ENCODE measurements at places on chromosomes 7 and 10.

- DNase-seq, result no peak
Measured at GRCh38 chr10:67770537-67770936, 67.5 kb downstream of the DNAJC12 start.

GRCh38 chr7:6162331-6162620 lies 110.1 kb downstream of the CYTH3 start:
- DNase-seq, result no peak

- no peak for DNase-seq
Measured at GRCh38 chr7:121107923-121108498, 119.5 kb downstream of the CPED1 start.

DNA sequence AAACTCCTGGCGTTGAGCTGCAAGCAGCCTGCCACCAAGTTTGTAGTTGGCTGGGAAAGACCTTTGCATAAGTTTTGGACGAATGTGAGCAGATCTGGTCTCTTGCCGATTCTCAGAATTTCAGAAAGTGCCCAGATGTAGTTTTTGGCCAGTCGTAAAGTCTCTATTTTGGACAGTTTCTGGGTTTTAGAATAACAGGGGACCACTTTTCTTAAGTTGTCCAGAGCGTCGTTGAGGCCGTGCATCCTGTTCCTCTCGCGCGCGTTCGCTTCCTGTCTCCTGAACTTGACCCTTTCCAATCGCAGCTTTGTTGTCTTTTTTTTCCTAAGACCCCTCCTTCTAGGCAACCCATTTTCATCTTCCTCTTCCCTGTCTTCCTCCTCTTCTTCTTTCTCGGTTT lies 1.8 kb downstream of the NEUROD6 start:
- DNase-seq, result no peak

DNA sequence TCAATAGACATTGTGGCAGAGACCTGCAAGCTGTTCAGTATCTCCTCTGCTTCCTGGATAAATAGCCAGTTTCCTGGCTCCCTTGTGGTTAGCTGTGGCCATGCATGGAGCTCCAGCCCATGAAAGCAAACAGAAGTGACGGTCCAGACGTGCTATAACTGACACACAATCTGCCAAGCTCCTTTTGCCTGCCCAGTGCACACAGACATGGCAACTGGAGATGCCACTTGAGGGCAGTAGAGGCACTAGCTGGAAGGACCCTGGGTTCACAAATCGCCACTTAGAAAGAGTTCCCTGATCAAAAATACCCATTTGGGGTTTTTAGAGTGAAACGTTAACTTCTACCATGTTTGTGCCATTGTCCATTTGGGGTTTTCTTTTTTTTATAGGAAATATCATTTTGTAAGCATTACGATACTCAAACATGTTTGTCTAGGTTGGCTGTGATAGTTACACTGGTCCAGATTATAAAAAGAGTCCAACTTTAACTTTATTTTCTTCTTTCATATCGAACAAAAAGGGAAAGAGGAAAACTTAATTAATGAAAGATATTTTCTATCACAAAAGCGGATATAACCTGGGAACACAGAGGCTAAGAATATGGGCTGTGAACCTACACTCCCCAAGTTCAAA lies 31.3 kb downstream of the KIN start:
- peak; percentile 42 for DNase-seq

- peak; percentile 80 for DNase-seq
Measured at GRCh38 chr10:132185601-132186487, 904 bp upstream of the DPYSL4 start.

- DNase-seq, result no peak
Measured at GRCh38 chr7:116591202-116592040, 66.6 kb downstream of the CAV1 start.

DNA sequence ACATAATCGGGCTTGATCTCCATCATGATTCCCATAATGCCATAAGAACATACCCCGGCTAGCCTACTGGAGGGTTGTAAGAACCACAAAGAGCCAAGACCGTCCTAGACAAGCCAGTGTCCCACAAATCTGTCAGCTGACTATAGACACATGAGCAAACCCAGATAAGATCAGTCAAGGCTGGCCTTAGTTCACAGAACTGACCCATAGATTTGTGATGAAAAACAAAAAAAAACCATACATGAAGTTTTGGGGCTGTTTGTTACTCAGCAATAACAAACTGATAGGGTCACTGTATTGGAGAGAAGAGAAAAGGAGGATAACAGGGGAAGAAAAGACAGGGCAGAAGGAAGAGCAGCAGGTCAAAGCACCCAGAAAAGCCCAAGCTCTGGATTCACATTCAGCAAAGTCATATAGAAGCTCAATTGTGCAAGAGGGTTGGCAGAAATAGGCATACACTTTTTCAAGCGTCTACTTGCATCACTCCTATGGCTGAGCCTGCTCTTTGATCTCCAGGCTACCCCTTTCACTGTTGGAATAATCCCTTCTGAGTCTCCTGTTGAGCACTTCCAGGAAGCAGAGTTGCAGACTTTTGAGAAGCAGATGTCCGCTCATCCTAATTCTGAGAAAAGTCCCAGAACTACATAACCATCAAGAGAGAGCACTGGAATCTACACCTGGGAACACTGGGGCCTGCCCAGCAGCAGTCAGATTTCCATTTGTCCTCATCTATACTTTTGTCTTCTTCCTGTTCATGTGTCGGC lies 122.0 kb upstream of the HABP2 start:
- DNase-seq, result no peak

DNA sequence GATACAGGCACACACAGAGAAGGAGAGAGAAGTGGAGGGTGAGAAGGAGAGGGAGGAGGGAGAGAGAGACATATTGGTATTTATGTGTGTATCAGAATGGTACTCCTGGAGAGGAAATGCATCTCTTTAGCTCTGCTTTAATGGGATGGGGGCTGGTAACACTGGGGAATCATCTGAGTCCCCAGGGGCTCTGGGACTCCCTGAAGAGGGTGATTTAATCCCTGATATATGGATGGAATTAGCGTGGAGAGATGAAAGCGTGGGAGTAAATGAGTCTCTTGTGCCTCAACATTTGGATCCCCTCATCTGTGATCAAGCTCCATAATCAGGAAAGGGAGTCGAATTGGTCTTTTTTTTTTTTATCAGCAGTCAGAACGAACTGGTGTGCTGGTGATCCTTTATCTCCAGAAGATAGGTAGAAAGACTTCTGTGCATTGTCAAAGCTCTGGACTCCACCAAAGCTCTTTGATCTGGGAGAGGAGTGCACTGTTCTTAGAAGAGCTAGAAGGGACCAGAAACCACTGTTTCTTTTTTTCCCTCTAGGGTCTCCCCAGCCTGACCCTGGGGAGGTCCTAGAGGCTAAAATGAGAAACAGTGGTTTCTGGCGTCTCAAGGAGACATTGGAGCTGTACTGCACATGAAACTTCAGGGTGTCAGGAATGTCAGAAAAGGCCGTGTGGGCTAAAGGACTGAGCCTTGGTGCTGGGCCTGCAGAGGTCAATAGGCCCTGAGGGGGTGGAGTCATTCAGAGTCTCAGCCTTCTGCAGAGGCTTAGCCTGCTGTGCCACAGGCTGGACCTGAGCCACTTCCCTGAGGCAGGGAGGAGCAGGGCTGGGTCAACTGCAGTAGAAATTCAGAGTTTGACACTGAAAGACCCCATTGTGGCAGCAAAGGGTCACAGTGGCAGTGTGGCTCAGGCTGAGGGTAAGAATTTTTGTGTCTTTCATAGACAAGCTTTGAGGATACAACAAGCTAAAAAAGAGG lies 234.4 kb upstream of the SLC26A5 start:
- no peak for DNase-seq

DNA sequence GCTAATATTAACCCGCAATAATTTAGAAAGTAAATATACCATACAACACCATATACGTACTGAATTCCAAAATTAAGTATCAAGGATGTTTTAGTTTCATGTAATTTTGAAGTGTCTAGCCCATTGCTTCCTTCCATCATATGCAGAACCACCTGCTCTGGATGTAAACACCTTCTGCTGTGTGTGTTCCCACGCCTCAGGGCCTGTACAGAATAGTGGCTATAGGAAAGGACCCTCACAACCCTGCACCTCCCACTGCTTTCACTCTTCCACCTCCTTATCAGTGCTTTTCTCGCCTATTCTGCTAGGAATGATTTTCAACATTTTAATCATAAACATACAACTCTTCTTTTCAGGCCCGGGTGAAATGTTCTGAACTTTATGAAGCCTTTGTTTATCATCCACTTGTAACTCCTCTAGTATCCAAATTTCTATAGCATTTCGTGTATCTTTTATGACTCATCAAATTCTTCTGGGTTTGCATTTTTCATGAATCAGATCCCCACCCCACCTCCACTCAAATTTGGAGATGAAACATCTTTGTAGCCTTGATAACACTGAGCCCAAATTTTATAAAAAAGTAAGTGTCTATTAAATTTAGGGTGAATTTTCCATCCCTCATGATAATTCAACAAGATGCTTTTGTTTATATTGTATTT lies 1106.8 kb upstream of the C7orf33 start:
- DNase-seq, result no peak

DNA sequence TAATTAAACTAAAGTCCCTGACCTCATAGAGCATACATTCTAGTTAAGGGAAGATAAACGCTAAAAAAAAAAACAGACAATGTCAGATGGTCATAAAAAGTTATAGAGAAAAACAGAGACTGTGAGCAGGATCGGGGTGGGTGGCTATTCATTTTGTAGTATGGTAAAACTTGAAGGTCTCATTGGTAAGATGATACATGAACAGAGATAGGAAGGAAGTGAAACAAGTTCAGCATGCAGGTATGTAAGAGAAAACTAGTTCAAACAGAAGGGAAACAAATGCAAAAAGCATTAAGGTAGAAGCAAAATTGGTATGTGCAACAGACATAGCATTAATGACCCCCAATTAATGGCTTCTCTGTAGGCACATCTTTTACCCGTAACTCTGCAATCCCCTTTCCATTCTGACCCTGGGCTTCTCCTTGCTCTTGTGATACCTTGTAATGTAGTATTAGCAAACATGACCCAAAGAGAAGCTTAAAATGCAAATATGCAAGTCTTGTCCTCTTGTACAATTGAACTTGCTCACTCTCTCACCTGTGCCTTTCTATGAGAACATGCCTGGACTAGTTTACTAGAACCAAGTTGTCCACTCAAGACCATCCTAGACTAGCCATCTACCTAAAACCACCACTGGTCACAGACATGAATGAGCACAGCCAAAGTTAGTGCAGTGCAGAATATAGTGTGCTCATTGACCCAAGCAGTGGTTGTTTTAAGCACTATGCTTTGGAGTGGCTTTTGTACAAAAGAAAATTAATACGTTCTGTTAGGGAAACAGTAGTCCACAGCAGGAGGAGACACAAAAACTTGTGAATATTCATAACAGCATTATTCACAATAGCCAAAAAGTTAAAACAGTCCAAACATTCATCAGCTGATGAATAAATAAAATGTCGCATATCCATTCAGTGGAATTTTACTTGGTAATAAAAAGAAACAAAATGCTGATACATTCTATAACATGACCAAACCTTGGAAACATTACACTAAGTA lies 57.0 kb downstream of the BRAF start:
- DNase-seq, result no peak

DNA sequence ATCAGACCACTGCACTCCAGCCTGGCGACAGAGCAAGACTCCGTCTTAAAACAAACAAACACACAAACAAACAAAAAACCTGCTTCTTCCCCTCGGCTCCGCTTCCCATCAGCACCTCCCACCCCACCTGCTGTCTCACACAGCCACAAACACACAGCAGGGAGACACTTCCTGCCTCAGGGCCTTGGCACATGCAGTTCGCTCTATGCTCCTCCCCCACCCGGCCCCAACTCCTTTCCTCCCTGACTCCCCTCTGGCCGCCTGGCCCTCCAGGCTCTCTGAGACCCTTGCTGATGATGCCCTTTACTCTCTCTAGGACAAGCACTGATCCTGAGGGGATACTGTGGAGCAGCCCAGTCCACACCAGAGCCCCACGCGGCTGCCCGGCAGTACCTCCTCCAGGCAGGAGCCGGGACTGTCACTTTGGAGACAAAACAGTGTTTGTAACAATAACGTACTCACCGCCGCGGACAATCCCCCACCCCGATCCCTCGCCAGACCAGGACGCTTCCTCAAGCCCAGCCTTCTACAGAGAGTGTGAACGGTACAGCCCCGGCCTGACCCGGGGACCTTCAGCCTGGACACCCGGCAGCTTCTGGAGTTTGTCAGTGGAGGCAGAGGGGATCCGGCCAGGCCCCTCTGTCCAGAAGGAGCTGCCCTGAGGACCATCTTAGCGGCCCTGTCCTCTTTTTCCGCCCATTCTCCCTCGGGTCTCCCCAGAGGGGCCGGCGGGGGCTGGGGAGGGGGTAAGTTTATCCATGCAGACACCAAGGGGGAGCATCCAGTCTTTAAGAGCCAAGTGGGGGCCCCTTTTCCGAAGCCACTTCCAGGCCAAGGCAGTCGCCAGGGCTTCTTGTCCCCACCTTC lies 50.0 kb upstream of the GTF2IRD1 start:
- no peak for DNase-seq

GRCh38 chr7:134732728-134733127 lies 46.7 kb upstream of the CALD1 start:
- DNase-seq, result no peak

- DNase-seq, result no peak
Measured at GRCh38 chr10:51008346-51008745, 65.9 kb upstream of the PRKG1 start.

GRCh38 chr7:69782917-69783684 lies 184.8 kb downstream of the AUTS2 start:
- DNase-seq, result no peak
